ENCODE measurements at places on chromosomes 1 and 21.

GRCh38 chr1:47951026-47951425 is 46.2 kb downstream of the TRABD2B start:
- no peak for DNase-seq

- no peak for DNase-seq
Measured at GRCh38 chr1:154910851-154911250, 25.7 kb downstream of the PMVK start.

GRCh38 chr1:1088801-1089680 is 14.9 kb upstream of the RNF223 start:
- DNase-seq: no peak

DNA sequence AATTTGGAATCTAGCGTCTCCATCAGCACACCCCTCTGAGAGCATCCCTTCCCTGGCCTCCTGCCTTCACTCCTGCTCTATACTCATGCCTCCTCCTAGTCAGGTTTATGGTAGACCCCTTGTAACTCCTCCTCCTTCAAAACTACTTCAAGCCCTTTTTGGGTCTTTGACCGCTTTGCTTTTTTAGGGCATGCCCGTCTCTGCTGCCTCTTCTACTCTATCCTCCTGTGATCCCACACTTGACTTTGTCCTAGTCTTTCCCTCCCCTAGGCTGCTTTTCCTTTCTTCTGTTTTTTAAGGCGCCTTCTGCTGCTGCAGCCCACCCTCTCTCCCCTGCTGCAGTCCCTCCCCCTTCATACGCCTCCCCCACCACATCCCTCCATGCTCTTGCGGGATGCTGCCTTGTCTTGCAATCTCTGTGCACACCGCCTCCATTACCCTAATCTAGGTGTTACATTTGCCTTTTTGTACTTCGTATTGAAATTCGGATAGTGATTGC is 1.5 kb downstream of the SNX27 start:
- no peak for DNase-seq

GRCh38 chr1:59296358-59297256 is at the start of gene FGGY:
FGGY (plus strand) TSS chr1:59297094; CDS start chr1:59321550, 24,456 bp downstream.
- peak; percentile 78 for DNase-seq

GRCh38 chr1:215667761-215668160 is 100.7 kb downstream of the KCTD3 start:
- DNase-seq: no peak

DNA sequence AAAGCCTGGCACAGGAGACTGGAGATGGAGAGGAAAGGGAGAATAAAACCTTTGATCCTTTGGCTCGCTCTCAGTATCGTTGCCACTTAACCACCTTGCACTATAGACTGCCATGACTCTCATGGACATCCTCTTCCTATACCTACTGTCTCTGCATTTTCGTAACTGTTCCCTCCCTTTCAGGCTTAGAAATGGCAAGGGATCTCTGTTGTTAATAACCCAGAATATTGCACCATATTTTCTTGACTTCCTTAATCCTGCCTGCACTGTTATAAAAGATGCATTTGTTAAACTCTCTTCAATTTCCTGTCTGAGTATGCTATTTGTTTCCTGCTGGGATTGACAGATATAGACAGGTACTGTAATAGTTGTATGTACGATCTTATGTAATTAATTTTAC is 38.6 kb downstream of the CYYR1 start:
- no peak for DNase-seq

DNA sequence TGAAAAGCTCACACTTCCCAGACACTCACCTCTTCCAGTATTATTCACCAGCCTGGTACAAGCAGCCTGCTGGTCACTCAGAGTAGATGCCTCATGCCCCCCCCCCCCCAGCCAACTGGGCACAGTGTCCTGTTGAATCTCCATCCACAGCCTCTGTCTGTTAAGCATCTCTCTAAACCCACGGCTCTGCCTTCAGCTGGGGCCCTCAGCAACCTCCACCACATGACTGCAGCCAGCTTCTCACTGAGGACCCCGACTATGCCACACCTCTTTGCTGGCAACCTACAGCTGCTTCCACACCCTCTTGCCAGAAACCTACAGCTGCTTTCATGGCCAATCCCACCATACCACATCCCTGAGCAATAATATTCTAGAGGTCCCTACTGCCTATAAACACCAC is 113.1 kb downstream of the RHOU start:
- no peak for DNase-seq

DNA sequence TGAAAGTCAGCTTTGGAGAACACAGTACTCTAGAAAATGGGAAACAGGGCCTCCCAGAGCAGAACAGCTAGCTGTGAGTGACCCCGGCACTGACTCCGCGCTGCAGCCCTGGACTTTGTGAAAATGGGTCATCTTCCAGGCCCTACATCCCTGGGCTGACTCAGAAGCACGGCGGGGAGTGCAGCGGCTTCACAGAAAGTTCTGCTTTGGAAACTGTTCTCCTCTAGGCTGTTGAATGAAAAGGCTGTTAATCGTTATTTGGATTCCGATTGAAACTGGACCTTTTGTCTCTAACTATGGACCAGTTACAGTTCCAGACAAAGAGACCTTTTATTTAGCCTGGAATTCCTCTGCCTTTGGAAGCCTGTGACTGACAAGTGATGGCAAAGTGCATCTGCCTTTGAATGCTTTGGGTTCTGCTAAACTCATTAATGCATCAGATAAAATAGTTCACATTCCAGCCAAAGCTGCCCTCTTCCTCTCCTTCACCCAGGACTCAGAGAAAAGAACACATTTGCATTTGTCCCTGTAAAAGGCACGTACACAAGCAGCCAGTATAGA is 144.9 kb upstream of the HOOK1 start:
- no peak for DNase-seq

GRCh38 chr1:19942088-19942487 is 18.7 kb upstream of the PLA2G2E start:
- no peak for DNase-seq

DNA sequence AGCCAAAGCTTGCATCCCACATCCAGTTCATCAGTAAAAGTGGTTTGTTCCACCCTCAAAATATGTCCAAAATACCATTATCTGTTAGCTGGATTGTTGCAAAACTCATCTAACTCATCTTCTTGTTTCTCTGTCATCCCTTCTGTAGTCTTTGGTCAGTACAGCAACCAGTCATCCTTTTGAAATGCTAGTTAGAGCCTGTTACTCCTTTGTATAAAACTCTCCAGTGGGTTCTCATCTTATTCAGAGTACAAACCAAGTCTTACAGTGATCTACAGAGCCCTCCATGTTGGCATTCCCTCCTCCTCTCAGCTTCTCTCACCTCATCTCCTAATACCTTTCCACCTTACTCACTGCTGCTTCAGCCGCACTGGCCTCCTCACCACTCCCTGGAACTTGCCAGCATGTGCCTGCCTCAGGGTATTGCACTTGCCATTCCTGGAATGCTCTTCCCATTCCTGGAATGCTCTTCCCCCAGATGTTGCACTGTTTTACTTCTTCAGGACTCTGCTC is 70.6 kb downstream of the LAMC1 start:
- DNase-seq: no peak

DNA sequence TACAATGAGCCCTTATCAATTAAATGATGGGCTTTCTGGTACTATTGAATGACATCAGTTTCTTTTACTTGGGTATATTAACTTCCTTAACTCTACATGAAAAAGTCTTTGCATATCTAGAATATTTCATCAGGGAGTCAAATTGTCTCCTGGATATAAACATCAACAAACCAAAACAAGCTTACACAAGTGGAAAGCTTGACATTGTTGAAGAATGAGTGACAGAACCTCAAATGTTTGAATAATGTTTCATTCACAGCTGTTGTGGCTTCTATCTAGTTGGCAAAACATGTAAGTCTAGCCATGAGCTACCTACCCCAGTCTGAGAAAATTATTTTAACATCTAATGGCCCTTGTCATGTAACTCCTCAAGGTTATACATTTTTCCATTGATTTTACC is 604.8 kb upstream of the ADAMTS5 start:
- no peak for DNase-seq

GRCh38 chr1:172838680-172839313 is 179.9 kb downstream of the FASLG start:
- no peak for DNase-seq

GRCh38 chr1:183105449-183105848 is 80.6 kb upstream of the LAMC2 start:
- DNase-seq: no peak

GRCh38 chr1:167943541-167943940 is 6.7 kb upstream of the MPC2 start:
- DNase-seq: no peak

GRCh38 chr1:179794669-179795068 is 51.6 kb downstream of the FAM163A start:
- DNase-seq: no peak

DNA sequence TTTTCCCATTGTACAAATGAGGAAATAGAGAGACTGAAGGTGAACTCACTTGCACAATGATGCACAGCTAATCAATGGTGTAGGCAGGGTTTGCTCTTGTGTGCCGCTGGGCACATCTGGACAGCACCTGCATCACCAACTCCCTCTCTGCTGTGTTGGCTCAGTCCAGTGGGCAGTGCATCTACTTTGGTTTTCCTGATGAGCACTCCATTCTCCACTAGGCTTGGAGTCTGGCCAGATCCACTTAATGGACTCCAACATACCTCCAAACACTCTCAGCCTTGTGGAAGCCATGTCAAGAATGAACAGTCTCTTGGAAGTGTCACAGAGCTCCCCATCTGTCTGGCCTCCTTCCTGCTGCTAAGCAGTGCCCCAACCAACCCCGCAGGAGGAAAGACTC is 152.2 kb downstream of the HIVEP3 start:
- no peak for DNase-seq

- no peak for DNase-seq
Measured at GRCh38 chr1:53620061-53620855, 118.7 kb downstream of the GLIS1 start.

DNA sequence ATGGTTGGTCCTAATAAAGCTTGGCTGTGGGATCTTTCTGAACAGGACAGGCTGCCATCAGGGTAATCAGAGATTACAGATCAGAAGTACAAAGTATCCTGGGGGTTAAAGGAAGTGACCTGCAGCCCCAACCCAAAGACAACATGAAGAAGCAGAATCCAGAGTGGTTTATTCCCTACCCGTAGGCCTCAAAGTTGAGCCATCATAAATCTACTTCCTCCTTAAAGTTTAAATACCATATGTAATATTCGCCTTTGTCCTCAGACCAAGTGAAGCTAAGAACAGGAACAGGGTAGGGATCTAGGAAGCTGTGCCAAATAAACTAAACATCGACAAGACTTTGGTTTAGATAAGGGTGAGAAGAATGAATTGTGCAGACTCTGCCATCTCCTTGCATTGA is 15.9 kb upstream of the DHX9 start:
- no peak for DNase-seq

DNA sequence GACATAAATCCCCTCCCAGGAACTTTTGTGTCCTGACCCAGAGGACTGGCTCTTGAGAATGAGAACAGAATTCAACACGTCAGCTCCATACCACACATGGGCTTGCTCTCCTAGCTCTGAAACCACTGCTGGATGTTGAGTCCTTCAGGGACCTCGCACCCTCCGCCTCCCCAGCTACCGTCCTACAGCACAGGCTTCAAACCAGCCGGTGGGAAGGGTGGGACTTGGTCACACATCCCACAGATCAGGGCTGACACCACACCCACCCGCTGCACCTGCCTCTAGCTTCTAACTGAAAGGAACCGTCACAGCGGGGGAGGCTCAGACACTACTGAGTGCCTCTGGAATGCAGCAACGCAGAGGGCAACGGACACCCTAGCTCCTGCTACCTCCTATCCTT is 24.0 kb downstream of the MRAP start:
- no peak for DNase-seq

GRCh38 chr1:4328402-4329071 is 325.9 kb upstream of the AJAP1 start:
- no peak for DNase-seq

DNA sequence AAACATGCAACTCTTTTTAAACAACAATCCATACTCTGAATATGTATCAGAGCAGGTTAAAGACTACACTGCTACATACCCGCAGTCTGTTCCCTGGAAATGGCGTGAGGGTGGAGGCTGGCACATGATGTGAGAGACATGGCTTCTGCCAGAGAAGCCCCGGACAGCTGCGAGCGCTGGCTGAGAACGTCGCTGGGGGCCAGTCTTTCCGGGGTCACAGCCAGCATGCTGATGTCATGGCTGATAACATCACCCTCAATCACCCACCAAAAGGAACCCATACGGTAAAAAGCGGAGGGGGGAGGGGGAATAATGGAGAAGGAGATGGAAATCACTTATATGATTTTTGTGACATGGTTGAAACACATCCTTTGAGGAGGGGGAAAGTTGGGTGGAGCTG is 29.1 kb downstream of the C1orf198 start:
- DNase-seq: no peak

DNA sequence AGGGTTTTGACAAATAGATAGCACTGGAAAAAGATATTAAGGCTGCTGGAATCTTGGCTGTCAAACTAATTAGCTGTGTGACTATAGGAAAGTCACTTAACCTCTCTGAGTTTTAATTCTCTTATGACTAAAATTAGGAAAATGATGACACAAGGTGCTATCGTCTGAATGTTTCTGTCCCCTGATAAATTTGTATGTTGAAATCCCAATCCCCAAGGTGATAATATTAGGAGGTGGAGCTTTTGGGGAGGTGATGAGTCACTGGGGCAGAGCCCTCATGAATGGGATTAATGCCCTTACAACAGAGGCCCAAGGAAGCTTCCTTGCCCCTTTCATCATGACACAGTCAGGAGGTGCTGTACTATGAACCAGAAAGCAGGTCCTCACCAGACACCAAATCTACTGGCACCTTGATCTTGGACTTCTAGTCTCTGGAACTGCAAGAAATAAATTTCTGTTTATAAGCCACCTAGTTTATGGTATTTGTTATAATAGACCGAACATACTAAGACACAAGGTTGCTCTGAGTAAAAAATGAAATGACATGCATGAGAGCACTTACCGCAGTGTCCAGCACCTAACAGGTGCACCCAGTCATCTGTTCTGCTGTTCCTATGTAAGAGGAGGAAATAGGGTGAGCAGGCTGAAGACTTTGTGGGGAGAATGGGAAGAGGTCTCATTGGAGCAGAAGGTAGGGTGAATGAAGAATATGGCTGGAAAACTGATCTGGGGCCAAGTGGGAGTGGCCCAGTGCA is 26.3 kb upstream of the DISP1 start:
- no peak for DNase-seq

GRCh38 chr1:210250998-210251679 is 18.5 kb downstream of the SERTAD4 start:
- DNase-seq: peak; percentile 23

DNA sequence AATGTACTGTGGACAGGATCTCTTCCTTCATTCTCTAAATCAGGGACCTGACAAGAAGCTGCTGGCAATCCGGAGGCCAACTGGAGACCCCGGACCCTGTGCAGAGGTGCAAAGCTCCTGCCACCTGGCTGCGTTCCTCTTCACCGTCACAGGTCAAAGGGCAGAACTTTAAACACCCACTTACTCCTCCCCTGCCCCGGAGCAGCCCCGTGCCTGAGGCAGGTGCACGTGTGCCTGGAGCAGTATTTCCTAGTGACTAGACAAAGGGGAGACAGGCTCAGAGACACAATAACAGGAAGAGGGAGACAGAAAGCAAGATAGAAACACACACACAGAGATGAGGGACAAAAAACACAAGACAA is 6.6 kb upstream of the PIGC start:
- DNase-seq: no peak

- no peak for DNase-seq
Measured at GRCh38 chr1:199044191-199044590, 405.4 kb downstream of the PTPRC start.

All from stimulated activated CD8-positive, alpha-beta memory T cell treated with anti-CD3 and anti-CD28 coated beads, Interleukin-4, amount 100 ng/mL, for 24 hours (primary cell).